Foreskin keratinocyte (primary cell): ENCODE measurements at places on chromosomes 12 and 14. TPM values are rescaled to one million over a fixed set of nuclear protein-coding genes. Genes with fewer than 3 reads are reported as not detected.

Gene MIPOL1
- 9.3 and 10.2 TPM in 2 replicates for total RNA-seq

Gene FAM90A1
- total RNA-seq, result 0.28 and 0.41 TPM in 2 replicates

Gene KRT6A
- 5,507 and 5,589 TPM in 2 replicates for total RNA-seq

Gene KRT1
- 0.71 and 1.0 TPM in 2 replicates for total RNA-seq

Gene CYP27B1
- 41.8 and 52.1 TPM in 2 replicates for total RNA-seq

Gene GTF2H3
- 39.6 and 42.5 TPM in 2 replicates for total RNA-seq

Gene PTGDR
- total RNA-seq, result not detected in 2 replicates

Gene RNF212B
- not detected in 2 replicates for total RNA-seq
